Esophagus squamous epithelium (tissue), 5 donors: ENCODE measurements at places on chromosomes 2 and 18.

GRCh38 chr2:102601730-102602129 lies 17.6 kb upstream of the SLC9A2 start:
- DNase-seq = no peak

GRCh38 chr2:54546518-54546917 lies 90.4 kb downstream of the SPTBN1 start:
- no peak for DNase-seq

GRCh38 chr2:68466361-68466777 lies 725 bp downstream of the FBXO48 start:
- no peak for DNase-seq

DNA sequence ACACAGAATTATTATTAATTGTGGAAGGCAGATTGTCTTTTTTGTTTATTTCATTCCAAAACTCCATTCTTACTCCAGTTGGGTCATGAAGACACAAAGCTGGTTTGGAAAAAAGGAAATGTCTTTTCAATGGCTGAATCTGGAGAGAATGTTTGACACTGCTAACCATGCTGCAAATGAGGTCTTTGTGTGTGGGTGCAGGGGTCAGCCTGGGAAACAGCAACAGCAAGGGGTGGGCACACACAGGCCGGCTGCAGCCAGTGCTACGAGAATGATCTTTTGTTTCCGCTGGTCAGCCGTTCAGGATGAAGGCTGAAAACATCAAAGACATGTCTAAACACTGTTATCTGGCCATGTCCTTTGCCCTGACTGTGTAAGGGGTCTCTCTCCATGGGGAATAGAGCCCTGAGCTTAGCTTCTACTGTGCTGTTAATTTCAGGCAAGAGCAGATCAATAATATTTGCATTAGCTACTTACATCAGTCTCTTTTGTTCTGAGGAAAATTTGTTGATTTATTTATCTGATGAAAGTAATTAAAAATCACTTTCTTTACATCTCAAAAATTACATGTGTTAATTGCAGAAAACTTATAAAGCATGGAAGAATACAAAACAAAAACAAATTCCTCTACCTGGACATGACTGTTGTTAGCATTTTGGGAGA lies 33.3 kb upstream of the E2F6 start:
- no peak for DNase-seq

GRCh38 chr2:52264488-52264887 lies 1232.6 kb upstream of the NRXN1 start:
- no peak for DNase-seq

- no peak for DNase-seq
These were observed 121.0 kb downstream of the MYO3B start for GRCh38 chr2:170298861-170299429.

GRCh38 chr18:11529081-11529480 lies 80.3 kb upstream of the SLC35G4 start:
- DNase-seq = no peak

DNA sequence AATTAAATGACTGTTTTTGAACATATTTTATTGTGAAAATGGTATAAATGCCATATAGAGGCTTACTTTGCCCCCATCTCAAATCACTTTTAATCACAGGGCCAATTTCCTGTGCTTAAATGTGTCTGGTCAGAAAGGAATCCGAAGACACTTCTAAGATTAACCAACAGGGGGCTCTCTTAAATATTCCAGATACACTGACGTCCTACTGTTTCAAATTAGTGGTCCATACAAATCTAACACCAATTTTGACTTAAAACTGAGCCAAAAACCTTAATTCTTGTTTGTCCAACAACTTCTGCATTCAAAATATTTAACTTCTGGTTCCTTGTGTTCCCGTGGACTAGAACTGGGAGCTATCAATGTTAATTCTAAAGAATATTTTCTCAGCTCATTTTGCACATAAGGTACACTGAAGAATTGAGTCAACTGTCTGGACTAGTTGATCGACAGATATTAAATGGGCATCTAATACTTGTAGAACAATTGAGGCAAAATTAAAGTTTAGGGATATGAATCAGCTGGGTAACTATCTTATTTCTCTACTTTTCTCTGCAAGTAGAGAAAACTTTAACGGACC lies 557.5 kb downstream of the ARHGAP15 start:
- DNase-seq = no peak

DNA sequence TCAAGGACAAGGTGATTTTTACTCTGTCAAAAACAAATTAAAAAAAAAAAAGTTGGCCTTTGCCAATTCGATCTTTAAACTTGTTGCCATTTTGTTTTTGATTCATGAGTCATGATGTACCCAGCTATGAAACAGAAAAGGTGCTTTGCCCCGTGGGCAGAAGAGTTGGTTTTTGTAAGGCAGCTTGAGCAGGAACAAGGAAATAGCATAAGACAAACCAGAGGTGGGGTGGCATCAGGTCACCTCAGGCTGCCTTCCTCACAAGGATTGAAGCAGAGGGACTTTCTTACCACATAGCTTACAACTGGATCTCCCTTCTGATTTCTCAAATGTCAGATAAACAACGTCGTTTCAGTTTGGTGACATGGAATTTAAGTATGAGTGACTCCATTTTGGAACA lies 123.8 kb downstream of the ARL4C start:
- no peak for DNase-seq

- no peak for DNase-seq
These were observed 303.4 kb downstream of the ALK start for GRCh38 chr2:29618024-29618423.

GRCh38 chr2:53941749-53942148 lies 29.0 kb downstream of the PSME4 start:
- DNase-seq = no peak

DNA sequence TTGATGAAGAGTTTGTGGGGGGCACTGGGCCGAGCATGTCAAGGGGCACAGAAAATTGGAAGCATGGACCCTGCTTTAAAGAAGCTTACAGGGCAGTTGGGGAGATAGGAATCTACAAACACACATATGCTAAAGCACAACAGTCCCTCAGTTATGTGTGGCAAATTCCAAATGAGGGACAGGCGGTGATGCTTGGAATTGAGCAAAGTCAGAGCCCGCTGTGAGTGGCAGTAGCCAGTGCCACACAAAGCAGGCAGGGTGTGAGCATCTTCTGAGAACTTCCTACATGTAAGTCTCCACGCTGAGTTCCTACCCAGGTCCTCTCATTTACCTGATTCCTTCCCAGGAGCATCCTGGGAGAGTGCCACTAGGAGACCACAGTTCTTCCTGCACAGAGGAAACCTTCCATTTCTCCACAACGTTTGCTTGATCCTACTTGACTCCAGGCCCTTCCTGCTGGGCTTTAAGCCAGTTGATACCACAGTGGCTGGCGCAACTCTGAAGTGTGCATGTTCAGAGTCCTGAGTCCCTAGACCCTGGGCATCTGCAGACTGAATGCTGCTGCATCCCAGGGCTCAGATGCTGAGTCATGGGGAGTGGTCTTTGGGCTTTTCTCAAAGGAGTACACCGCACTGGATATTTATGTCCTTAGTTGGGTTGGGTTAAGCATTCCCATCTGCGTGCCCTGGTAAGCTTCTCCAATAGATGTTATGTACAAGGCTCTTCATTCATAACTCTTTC lies 287.3 kb upstream of the REV1 start:
- no peak for DNase-seq

- no peak for DNase-seq
These were observed 288.2 kb upstream of the ST6GAL2 start for GRCh38 chr2:107174171-107174570.

DNA sequence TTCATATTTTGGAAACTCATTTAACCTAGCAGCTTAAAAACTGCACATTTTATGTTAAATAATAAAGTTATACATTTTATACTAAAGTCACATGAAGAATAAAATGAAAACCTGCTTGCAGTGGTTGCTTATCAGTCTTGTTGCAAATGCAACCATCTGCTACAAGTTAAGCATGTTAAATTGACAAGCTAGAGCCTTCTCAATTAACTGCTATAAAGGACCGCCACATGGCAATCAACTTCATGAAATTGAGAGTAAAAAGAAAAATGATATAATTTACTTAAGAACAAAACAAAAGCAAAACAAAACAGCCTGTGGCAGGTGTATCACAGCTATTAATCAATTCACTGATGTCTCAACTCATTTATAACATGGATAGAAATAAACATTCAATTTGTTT lies 78.7 kb downstream of the RTTN start:
- DNase-seq = no peak

DNA sequence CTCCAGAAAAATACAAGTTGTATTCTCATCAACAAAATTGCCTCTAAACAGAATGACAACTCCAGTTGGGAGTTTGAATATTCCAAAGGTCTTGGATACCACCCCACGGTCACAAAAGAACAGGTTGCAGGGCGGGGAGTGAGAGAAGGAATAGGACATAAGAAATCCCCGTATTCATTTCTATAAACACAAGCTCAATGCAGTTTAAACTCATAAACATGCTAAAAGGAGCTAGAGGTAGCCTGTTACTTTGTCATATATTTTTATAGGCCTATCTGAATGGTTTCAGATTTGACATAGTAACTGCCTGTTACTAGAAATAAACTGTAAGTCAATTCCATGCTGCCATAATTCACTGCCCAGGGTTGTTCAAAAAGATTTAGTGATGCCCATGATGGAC lies 567.5 kb downstream of the BCL11A start:
- no peak for DNase-seq

DNA sequence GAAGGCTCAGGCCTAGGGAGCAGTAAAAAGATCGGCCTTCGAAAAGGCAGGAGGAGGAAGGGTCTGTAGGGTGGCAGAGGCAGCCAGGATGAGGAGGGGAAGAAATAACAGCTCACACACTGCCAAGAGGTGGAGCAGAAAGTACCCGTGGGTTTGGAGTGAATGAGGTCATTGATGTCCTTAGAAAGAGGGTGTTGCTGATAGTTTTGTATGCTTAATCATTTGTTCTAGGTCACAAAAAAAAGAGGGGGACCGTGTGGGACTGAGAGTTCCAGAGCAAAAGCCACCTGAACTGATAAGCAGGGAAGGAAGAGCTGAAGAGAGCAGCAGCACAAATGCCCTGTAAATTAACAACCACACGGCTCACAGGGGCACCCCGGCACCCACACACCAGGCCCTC lies 140.4 kb downstream of the FAM161A start:
- DNase-seq = no peak

- DNase-seq = no peak
These were observed 310.4 kb upstream of the CCDC68 start for GRCh38 chr18:55269622-55270021.

GRCh38 chr18:28043631-28044030 lies 133.3 kb downstream of the CDH2 start:
- DNase-seq = no peak

- no peak for DNase-seq
These were observed 98.0 kb downstream of the AAK1 start for GRCh38 chr2:69545477-69545932.

- no peak for DNase-seq
These were observed 201.1 kb upstream of the GATA6 start for GRCh38 chr18:21968338-21968737.

DNA sequence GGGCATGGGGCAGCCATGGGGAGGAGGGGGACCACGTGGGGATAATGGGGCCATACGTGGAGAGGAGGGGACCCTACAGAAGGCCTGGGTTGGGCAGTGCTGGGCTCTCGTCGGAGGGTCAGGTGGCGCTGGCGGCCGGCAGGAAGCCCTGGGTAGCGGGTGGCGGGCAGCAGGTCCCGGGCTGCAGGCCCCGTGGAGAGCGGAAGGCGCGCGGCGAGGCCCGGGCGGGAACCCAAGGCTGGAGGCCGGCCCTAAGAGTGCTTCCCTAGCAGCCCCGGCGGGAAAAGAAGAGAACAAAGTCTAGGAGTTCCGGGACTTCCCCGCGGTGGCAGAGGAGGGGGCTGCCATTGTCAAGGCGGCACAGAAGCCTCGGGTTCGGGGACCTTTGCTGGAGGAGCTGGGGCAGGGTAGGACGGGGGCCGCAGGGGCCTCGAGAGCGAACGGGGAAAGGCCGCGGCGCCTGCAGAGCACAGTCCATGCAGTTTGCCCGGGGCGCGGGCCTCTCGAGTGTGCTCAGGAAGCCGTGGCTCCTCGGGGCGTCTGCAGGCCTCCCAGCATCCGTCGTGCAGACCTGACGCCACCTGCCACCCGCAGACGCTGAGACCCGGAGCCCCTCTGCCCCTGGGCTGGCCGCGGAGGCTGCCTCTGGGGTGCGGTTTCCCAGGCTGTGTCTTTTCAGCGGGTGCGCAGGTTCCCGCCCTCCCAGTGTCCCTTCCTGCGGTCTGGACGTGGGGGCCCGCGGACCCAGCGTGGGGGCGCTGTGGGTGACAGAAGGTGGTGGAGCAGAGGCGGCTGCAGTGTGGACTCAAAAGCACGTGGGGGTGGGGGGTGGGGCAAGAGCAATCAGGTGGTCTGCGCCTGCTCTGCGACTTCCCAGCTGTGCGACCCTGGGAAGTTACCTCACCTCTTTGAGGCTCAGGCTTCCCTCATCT lies 19.4 kb upstream of the NCL start:
- no peak for DNase-seq

DNA sequence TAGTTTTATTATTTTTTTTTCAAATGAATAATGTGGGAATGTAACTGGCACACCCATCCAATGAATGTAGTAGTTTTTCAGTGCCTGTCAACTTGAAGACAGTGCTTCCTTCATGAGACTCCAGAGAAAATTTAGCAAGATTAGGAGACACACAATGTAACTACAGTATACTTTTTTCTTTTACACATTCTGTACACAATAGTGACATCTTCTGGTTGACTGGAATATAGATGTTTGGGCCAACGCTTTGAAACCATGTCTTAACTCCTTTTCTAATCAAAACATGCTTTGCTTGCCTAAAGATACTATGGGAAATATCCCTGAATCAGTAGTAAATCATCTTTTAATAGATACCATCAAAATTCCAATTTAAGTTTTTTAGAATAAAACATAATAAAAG lies 229.5 kb upstream of the ZC3H15 start:
- no peak for DNase-seq

GRCh38 chr2:177124371-177124770 lies 88.2 kb upstream of the HNRNPA3 start:
- no peak for DNase-seq

- no peak for DNase-seq
These were observed 22.0 kb downstream of the IL1RL2 start for GRCh38 chr2:102208774-102209173.
